Cerebellar cortex (tissue), 1 donor: ENCODE measurements at places on chromosomes 7 and 10.
A peak's percentile ranks its signal among the peaks of the same experiment; 100 is the strongest.

DNA sequence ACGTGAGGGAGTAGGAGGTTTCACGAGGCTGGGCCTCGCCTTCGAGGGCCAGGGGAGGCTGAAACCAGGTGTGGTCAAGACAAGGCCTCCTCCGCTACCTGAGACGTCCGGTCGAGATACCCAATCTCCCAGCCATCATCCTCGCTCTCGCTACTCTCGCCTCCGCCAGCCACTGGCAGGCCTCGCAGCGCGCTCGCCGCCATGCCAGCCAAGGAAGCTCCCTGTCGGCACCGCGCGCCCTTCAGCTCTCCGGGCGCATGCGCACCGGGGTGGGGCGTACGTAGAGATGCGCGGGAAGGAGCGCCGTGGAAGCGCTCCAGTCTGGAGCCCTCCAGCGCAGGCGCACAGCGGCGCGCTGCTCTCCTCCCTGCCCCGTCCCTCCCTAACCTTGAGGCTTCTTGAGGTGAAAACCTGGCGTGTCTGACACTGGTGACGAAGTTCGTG is at the start of gene ASZ1:
TSS of gene ASZ1 (minus strand) at position 236 of the 444 bp plus-strand sequence. CDS start at position 203, 33 bp downstream.
- DNase-seq: no peak

DNA sequence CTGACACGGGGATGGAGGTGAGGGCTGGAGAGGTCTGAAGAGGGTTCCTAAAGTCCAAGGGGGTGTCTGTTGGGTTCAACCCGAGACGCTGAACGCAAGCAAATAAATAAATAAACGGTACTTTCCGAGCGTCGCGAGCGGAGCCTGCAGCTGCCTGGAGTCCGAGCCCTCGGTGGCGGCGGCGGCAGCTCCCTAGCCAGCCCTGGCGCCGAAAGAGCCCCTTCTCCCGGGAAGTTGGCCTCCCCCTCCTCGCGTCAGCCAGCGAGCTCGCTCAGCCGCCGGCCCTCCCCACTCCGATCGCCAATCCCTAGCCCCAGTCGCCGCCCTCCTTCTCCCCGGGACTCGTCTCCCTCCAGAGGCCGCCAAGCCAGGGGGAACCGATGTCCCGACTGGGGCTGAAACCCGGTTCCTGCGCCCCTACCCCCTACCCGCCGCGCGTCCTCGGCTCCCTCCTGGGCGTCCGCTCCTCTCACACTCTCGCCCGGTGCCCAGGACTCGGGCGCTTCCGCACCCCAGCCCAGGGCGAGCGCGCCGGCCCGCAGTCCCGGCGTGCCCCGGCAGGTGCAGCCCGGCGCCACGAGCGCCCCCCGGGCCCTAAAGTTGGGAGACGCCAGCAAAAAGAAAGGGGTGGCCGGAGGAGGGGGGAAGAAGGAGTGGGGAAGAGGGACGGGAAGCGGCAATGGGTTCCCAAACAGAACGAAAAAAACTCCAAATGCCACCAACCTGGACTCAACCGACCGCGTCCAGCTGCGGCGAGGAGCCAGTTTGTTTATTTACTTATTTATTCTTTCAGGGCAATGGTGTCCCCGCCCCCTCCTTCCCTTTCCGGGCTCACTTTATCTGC is at the start of gene GFRA1:
TSS of gene GFRA1 (minus strand) at position 767 of the 844 bp plus-strand sequence. CDS start 1,177 bp downstream, outside the sequence.
- no peak for DNase-seq

GRCh38 chr7:87628780-87629569 is 777 bp downstream of the RUNDC3B start:
- peak; percentile 81 for DNase-seq

GRCh38 chr10:27252267-27253000 is 11.8 kb upstream of the ACBD5 start:
- no peak for DNase-seq

DNA sequence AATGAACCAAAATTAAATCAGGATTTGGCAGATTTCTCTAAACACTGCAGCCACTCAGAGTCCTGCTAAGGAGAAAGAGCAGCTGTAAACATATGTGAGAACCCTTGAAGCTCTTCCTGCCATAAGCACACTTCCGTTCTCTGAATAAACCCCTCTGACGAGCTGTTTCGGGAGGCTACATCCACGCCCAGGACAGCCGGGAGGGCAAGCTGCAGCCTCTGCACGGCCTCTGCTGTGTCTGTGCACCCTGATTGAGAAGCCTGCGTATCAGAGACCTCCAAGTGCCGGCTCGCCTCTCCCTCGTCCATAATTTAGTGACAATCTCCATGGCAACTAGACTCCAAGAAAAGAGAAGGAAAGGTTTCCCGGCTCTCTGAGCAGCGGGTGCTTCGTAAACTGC is 114.4 kb downstream of the PTPRN2 start:
- DNase-seq: no peak

GRCh38 chr10:62270020-62270419 is 1.4 kb upstream of the RTKN2 start:
- DNase-seq: no peak

DNA sequence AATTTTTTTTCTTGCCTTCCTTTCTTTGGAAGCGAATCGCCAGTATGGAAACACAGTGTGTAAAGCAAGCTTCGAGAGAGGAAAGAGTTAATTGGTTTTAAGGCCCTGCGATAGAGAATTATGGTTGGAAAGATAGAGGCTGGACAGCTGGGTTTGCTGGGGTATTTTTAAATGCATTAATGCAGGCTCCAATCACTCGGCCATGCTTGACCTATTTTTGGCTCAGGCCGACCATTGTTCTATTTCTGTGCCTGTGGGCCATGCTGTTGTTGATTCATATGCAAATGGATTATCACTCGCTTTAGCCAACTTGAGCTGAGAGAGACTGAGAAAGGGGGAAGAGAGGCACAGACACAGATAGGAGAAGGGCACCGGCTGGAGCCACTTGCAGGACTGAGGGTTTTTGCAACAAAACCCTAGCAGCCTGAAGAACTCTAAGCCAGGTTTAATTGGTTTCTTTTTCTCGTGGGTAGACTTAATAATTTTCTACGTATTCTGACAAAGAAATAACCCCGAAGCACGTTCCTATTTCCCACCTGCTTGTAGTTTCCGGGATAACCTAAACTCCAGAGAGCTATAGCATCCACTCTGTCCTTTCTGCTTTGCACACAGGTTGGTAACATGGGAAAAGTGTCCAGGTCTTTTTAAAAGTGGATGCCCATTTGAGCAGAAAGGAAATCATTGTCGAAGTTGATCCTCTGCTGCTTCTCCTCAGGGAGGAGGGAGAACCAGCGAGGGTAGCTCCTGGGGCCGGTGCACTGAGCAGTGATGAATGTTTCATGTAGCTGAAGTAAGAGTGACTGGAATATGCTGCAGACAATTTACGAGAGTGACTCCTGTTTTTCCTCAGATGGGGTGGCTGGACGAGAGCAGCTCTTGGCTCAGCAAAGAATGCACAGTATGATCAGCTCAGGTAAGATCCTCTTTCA is at the start of gene HDAC9:
TSS of gene HDAC9 (plus strand) at position 338 of the 929 bp plus-strand sequence. CDS start at position 892, 554 bp downstream.
- peak; percentile 98 for DNase-seq

GRCh38 chr7:131859147-131859821 is 302.9 kb upstream of the PODXL start:
- DNase-seq: peak; percentile 58

- no peak for DNase-seq
Observed at GRCh38 chr7:14018751-14019150, 29.3 kb upstream of the ETV1 start.

GRCh38 chr10:48670978-48671913 is 13.4 kb upstream of the WDFY4 start:
- no peak for DNase-seq

- DNase-seq: no peak
Observed at GRCh38 chr7:87511510-87511909, 36.0 kb upstream of the ABCB4 start.

DNA sequence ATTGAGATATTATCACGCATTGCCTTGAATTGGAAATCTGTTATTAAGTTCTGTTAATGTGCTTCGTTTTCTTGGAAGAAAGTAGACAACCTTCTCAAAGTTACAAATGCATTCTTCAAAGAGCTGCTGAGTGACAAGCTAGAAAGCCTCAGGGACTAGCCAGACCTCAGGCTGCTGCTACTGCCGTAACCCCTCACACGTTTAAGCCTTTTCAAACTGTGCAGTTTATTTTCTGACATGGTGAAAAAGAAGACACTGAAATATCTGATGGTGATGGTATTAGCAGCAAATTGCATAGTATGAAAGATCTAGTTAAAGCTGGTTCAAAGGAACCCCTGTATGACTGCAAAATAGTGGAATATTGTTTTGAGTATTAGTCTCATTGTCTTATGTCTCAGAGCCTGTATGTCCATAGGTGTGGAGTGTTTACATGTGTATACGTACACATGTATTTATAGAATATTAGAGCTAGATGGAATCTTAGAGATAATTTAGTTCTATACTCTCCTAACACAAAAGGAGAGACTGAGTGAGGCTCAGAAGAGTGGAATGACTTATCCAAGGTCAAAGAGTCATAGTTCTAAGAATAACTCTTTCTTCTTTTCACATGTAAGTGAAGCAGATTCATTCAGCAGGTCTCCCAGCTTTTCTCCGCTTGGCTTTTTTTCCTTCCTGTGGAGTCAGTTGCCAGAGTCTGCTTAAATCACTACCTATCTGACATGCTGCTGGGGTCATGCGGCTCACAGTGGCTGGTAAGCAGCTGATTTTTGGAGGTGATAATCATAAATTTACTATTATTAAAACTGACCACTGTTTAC is 431.9 kb downstream of the PLXDC2 start:
- DNase-seq: no peak

DNA sequence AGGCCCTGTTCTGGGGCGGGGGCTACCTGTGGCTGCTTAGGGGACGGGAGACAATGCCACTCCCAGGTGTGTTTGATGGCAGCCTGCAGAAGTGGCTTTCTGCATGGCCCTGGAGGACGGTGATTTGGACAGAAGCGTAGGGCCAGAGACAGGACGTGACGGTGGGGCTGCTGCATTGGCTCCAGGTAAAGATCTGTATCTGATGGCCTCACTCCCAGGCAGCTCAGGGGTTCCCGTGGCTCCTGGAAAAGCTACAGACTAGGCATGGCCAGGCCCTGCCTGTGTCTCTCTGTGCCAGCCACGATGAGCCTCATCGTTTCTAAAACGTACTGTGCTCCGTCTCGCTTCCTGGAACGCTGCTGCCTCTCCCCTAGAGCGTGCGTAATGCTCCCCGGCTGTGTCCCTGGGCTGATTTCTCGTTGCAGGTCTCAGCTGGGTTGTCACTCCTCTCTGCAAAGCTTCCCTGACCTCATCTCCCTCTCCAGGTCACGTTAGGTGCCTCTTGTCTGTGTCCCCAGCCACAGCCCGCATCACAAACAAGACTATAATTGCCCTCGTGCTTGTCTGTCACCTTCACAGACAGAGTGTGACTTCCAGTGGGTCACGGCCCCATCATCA is 12.6 kb downstream of the GTF2IRD1 start:
- DNase-seq: peak; percentile 66

- no peak for DNase-seq
Observed at GRCh38 chr10:46514431-46514861, 42.0 kb downstream of the GPRIN2 start.

DNA sequence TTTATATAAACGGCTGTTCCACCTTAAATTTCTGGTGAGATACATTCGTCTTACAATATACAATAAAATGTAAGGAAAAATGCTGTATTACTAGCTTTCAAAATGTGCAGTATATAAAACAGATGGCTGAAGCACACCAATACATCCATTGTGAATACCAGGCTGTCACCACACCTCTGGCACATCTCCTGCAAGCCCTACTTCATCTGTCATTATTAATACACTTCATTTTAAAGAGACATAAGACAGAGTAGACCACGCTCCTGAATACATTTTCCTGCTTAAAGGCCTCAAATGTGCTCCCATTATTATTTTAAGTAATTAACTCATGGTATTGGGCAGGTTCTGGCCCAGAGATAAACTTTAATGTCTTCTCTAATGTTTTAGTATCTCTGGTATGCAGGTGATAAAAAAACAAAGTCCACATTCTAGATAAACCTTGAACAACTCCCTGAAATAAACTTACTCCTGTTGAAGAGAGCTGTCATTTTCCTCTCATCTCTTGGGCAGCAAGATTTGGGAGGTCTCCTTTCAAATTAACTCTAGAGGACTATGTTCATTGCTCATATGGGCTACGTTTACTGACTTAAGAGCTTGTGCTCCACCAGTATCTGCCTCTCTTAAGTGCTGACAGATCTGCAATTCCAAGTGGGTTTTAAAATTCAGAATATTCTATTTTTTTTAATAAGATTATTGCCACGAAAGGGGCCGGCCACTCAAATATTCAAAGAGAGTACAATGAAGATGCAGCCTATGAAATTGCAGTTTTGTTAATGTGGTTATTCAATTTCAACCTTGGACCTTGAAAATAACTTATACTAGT is 396.5 kb upstream of the SEMA3D start:
- DNase-seq: no peak

- DNase-seq: no peak
Observed at GRCh38 chr10:112985690-112986543, 35.9 kb downstream of the TCF7L2 start.

- DNase-seq: no peak
Observed at GRCh38 chr10:7025296-7025695, 385.5 kb downstream of the SFMBT2 start.

GRCh38 chr10:105545101-105545500 is 904.0 kb downstream of the SORCS3 start:
- no peak for DNase-seq

DNA sequence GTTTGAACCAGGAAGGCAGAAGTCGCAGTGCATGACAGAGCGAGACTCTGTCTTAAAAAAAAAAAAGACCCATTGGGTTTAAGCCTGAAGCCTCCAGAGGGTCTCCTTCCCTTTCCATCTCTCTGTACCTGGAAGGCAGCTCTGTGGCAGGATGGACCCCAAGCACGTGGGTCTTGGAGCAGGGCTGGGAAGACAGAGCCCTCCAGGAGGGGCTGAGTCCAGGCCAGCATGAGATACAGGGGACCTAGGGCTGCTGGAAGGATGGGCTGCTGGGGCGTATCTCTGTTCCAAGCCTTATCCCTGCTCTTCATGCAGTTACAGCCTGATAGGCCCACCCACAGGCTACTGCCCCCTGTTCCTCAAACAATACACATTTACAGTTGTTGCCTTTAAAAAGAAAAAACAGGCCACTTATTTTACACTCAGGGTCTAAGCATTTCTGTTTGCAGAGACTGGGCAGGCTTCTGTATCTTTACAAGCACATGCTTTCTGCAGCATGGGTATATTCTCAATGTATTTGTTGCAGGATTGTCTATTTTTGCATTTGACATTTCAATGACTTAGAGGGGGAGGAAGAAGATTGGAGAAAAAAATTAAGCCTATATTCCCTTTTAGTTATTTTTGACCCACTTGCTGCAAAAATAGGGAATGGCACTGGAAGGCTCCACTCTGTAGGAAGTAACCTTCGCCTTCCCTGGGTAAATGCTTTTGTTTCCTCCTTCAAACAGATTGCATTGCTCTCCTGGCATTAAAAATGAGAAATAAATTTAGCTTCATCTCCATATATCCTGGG is 60.1 kb downstream of the FAM171A1 start:
- no peak for DNase-seq

- no peak for DNase-seq
Observed at GRCh38 chr10:96272316-96273280, 1.2 kb upstream of the BLNK start.

DNA sequence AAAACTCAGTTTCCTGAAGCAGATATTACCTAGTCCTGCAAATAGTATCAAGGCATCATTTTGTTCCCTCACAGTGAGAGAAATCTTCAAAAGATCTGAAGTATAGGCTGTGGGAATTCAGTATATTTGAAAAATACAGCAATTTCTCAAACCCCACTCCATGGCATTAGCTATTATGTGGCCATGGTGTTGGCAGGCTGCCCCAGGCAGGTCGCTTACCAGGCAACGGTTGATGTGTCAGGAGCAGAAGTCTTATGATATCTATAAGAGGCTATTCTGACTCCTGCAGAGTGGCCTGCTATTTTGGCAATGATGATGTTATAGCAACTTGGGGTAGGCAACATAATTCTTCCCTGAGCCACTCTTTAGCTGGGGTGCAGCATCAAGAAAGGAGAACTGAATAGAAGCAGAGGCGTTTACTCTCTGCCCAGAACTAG is 187.9 kb downstream of the PLXDC2 start:
- DNase-seq: no peak

- no peak for DNase-seq
Observed at GRCh38 chr10:119301397-119301796, 94.0 kb downstream of the GRK5 start.
